NCI-H460 (cell line): ENCODE measurements at places on chromosomes 5 and 9.
A peak's percentile ranks its signal among the peaks of the same experiment; 100 is the strongest.

DNA sequence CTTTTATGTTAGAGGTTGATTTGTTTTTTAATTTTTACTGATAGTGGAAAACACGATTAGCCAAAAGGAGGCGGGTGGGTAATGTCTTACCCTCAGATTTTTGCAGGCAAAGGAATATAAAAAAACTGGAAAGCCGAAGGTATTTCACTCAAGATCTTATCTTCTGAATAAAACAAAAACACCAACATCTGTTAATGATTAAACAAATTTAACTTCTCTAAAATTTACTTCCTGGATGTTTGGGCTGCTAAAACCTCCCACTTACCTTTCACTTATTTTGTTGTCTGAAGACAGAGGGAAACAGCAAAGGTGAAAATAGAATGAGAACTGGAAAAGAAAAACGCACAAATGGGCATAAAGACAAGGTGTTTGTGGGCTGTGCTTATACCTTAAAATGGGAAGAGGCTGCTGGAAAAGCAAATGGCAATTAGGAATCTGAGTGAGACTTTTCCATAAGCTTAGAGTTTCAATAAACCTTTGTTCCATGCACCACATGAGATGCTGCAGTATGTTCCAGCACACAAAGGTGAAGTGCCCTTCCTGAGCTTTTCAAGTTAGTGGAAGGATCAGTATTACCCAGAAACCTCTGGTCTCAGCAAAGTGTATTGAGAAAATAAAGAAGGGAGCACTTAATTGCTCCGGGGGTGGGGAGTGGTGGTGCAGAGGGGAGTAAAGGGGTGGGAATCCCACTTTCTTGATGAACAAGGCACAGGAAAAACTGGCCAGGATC is 298.3 kb downstream of the BNC2 start:
- DNase-seq = no peak

GRCh38 chr5:30918171-30918570 is 275.3 kb upstream of the CDH6 start:
- no peak for DNase-seq

GRCh38 chr5:74174366-74174765 is 466.2 kb downstream of the ENC1 start:
- DNase-seq = no peak

DNA sequence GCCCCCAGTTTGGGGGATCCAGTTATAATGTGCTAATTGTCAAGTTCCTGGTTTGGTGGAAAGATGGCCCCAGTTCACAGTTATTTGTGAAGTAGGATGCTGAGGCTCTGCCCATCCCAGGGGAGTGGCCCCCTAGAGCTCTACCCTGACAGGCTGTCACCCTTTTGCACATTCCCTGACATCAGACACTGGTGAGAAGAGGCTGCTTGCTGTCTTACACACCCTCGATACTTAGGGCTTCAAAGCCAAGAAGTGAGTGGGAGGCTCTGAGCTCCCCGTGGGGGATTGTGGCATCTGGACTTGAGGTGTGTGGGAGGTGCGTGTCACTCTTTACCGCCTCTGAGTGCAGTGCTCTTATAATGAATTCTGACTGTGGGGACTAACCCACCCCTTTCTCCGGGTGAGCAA is 168.5 kb downstream of the DOCK2 start:
- DNase-seq = peak; percentile 72

- no peak for DNase-seq
These were observed 23.4 kb downstream of the PHF2 start for GRCh38 chr9:93599571-93600403.
